ENCODE measurements at places on chromosomes 7 and 10.

DNA sequence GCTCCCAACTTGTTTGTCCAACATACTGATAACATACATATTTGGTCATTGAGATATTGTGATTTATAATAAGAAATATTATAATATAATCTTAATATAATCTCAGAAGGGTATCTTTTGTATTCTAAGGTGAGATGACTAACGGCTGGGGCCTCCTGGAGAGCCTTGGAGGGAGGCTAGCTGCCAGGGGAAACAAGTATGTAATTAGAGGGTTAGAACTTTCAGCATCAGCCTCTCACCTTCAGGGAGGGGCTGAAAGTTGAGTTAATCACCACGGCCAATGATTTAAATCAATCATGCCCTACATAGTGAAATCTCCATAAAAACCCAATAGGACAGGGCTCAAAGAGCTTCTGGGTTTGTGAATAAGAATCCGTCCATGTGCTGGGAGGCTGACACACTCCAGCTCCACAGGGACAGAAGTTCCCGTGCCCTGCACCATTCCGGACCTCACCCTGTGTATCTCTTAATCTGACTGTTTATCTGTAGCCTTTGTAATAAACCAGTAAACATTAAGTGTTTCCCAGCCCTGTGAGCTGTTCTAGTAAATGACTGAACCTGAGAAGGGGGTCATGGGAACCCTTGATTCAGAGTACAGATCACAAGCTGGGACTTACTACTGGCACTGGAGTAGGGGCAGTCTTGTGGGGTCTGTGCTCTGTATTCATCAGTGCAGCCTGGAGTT is 86.3 kb upstream of the STEAP1B start:
- H3K4me1 ChIP-seq: peaks cover 18% of the 10 kb centered on the region
- H3K27me3 ChIP-seq: no peaks in the 10 kb centered on the region
- no peak overlapping the region for H3K4me3 ChIP-seq
- no peak for DNase-seq
- H3K36me3 ChIP-seq: no peaks in the 10 kb centered on the region

- no peaks in the 10 kb centered on the region for H3K4me1 ChIP-seq
- no peaks in the 10 kb centered on the region for H3K36me3 ChIP-seq
- no peaks in the 10 kb centered on the region for H3K27me3 ChIP-seq
- no peak overlapping the region for H3K4me3 ChIP-seq
Measured at GRCh38 chr7:78092331-78092730, 293.8 kb downstream of the PHTF2 start.

DNA sequence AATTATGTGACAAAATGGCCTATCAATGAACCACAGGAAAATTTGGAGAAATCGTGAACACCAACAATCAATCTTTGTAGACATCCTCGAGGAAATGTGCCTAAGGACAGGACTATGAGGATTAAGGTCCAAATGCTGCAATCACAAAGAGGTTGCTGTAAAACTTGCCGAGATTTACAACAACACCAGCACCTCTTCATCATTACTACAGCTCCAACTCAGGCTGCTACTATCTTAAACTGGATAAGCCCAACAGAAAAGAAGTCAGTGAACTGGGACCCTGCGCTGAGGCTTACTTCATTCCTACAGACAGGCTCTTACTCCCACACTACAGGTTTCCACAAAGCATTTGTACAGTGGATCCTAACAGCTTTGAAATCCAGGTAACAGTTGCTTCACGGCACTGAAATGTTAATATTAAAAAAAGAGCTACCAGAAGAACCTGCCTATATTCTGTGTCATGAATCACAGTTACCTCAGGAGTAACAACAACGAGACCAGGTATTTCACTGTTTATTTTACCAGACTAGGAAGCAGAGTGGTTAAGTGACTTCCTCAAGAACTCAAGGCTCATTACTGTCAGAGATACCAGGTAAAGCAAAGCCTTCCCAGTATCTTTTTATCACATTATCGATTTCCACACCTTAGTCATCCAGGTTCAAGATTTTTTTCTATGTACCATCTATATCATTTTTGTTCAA is 23.9 kb downstream of the CACUL1 start:
- H3K4me1 ChIP-seq: peaks cover 12% of the 10 kb centered on the region
- H3K27me3 ChIP-seq: no peaks in the 10 kb centered on the region
- DNase-seq: no peak
- H3K36me3 ChIP-seq: no peaks in the 10 kb centered on the region

- DNase-seq: no peak
- peaks cover 11% of the 10 kb centered on the region for H3K4me1 ChIP-seq
- no peaks in the 10 kb centered on the region for H3K27me3 ChIP-seq
- H3K27ac ChIP-seq: no peak overlapping the region
Measured at GRCh38 chr10:113356794-113357680, 195.8 kb upstream of the HABP2 start.
